ENCODE measurements at places on chromosomes 16 and 17.

DNA sequence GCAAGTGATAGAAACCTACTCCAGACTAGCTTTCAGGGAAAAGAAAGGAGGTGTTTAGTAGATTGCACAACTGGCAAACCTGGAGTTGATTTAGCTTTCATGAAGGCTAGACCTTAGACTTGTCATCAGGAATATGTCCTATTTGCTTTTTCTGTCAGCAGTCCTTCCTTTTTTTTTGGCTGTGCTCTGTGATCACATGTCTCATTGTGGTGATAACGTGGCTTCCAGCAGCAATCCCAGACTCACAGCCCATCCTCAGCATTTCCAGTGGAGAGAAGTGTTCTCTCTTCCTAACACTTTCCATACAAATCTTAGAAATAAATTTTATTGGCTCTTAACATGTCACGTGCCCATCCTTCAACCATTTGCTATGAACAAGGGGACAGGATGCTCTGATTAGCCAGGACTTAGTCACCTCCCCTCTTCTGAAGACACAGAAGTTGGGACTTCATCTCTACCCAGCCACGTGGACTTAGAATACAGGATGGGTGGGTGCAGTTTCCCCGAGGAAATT, 74.7 kb downstream of the CDH13 start:
- no peak for DNase-seq

DNA sequence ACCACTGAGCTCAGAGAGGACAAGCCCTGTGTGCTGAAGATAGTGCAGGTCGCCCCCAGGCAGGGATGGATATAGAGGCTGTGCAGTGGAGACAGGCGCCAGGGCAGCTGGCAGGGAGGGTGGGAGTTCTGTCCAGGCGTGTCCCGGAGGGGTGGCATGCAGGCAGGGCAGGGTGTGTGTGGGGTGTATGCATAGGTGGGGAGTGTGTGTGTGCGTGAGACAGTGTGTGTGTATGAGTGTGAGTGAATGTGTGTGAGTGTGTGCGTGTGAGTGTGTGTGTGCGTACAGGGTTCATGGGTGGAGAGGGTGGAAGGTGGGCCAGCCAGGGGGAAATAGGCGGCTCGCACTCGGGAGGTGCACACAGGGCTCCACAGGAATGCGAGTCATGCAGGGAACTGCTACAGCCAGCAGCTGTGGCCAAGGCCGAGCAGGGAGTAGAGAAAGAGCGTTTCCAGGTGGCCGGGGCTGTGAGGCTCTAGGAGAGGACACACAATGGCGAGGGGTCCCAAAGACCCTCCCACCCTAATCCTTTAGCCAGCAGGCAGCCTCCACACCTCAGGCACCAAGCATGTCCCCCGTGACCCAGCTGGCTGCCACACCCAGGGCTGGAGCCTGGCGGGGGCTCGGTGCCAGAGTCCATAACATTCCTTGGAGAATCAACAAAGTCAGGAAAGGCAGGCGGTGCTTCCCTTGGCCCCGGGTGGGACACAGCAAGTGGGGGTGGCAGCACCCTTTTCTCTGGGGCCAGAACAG, 4.6 kb downstream of the PLCD3 start:
- DNase-seq = no peak

GRCh38 chr17:280901-281300, 71.7 kb downstream of the RPH3AL start:
- no peak for DNase-seq

- no peak for DNase-seq
These were observed 27.9 kb downstream of the GABARAPL2 start for GRCh38 chr16:75593825-75594820.

DNA sequence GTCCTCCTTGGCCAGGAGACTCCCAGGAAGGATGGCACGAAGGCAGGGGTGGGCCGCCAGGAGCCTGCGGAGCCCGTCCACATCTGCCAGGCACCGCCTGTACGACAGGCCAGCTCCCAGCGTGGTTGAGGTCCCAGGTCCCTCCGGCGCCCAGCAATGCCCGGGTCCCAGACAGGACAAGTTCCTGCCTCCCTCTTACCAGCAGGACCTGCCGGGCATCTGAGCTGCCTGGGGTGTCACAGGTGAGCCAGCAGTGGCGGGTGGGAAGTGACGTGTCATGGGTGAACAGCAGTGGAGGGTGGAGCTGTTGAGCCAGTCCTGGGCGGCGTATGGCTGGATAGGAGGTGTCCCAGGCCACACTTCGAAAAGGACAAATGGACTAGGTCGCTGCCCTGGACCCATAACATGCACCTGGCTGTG, 15.7 kb upstream of the BAHCC1 start:
- DNase-seq = no peak

DNA sequence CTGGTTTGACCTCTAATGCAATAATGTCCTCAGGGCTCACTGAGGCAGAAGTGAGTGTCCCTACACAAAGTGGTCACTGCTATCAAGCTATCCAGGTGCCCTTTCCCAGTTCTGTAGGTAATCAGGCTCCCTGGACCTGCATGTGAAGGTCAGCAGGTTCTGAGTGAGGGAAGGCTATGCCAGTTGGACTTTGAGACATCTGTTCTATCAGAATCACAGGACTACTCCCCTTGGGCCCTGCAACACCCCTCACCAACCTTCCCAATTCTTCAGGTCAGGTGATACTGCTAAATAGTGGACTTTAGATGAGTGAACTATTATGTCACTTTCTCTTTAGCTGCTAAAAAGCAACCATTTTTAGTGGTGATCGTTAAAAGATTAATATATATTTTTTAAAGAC, 37.6 kb downstream of the ZZEF1 start:
- DNase-seq = no peak

GRCh38 chr16:84528322-84528721, 23.9 kb upstream of the MEAK7 start:
- DNase-seq = no peak

- DNase-seq = no peak
These were observed 22.1 kb downstream of the CYB561 start for GRCh38 chr17:63423963-63424362.

GRCh38 chr17:16298140-16298662, 55.1 kb downstream of the CENPV start:
- DNase-seq = no peak

DNA sequence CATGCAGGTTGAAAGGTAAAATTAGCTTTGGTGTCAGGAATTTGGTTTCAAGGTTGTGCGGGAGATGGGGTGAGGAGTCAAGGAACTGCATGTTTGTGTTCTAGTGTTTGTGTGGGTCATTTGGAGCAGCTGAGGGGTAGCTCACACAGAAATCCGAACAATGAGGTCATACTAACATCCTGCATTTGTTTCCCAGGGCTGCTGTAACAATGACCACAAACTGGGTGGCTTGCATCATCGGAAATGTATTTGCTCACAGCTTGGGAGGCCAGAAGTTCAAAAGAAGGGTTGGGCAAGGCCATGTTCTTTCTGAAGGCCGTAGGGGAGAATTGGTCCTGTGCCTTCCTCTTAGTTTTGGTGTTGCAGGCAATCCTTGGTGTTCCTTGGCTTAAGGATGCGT, 287.4 kb downstream of the HAPSTR1 start:
- no peak for DNase-seq

GRCh38 chr16:88536971-88537751, 33.0 kb upstream of the ZC3H18 start:
- no peak for DNase-seq

DNA sequence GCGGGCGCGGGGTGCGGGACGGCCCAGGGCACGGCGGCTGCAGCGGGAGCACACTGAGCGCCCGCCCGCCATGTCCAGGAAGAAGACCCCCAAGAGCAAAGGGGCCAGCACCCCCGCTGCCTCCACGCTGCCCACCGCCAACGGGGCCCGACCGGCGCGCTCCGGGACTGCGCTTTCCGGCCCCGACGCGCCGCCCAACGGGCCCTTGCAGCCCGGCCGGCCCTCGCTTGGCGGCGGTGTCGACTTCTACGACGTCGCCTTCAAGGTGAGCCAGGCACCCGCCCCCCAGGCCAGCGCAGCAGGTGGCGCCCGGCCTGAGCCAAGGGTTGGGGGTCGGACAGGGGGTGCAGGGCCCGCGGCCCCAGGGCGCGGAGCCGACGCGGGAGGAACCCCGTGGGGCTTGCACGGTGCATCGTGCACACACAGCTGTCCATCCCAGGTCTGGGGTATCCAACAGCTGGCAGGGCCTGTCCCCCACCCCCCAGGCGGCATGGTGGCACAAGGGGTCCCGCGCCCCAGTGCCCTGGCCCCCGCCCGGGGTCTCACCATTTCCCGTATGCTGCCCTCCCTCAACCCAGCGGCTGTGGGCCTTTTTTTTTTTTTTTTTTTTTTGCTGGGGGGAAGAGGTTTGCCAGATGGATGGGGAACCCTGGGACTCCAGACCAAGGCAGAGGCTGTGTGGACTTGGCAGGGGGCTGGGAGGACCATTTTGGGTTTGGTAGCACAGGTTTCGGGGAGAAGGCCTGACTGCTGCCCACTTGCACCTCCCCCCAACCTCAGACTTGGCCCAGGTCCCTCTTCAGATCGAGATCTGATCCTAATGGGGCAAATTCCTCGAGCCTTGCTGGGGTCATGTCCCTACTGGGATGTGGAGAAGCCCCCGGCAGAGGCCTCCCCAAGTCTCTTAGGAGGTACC, 547 bp downstream of the RAB26 start:
- no peak for DNase-seq

DNA sequence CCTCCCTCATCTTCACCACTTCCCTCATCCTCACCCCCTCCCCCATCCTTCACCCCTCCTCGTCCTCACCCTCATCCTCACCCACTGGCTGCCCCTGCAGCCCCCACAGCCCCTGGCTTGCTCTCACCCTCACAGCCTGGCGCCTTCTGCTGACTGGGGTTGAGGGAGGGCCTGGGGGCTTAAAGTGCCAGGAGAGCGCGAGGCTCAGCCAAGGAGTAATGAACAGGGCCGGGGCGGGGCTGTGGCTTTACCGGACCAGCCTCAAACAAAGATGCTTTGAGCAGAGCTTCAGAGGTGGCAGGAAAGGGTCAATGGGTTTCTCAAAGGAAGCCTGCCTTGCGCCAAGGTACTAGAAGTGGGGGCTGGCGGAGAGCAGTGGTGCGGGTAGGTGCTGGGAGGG, at the start of gene PRSS33:
Gene PRSS33 (minus strand): TSS at position 155 of the 400 bp plus-strand sequence. CDS start 1,013 bp downstream, outside the sequence.
- no peak for DNase-seq

DNA sequence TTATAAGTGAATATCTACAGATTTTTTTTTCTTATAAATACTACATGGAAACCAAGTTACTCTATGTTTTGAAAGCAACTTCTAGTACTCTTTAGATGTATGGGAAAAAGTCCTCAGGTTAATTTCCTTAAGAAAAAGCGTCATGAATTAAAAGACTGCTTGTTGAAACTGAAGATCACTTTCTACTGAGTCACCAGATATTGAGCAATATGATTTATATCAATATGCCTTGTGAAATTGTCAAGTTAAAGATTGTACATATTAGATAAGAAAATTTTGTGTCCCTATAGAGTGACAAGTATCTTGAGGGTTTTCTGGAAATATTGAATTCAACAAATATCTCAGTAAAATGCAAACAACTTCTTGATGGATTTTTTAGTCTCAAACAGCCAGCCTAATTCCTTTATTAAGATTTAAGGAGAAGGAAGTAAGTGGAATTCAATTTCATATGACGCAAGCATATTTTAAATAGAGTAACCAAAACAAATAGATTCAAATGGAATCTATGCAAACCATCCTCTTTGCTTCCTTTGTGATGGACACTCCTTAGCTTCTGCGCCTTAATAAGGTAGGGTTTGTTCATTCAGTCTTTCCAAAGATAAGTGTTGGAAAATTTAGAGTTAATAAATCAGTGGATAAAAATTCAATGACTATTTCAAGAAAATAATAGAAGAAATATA, 16.6 kb downstream of the KRT12 start:
- no peak for DNase-seq
